ENCODE measurements at places on chromosomes 5 and 9. TPM values are rescaled to one million over a fixed set of nuclear protein-coding genes. Genes with fewer than 3 reads are reported as not detected.
A peak's percentile ranks its signal among the peaks of the same experiment; 100 is the strongest.

DNA sequence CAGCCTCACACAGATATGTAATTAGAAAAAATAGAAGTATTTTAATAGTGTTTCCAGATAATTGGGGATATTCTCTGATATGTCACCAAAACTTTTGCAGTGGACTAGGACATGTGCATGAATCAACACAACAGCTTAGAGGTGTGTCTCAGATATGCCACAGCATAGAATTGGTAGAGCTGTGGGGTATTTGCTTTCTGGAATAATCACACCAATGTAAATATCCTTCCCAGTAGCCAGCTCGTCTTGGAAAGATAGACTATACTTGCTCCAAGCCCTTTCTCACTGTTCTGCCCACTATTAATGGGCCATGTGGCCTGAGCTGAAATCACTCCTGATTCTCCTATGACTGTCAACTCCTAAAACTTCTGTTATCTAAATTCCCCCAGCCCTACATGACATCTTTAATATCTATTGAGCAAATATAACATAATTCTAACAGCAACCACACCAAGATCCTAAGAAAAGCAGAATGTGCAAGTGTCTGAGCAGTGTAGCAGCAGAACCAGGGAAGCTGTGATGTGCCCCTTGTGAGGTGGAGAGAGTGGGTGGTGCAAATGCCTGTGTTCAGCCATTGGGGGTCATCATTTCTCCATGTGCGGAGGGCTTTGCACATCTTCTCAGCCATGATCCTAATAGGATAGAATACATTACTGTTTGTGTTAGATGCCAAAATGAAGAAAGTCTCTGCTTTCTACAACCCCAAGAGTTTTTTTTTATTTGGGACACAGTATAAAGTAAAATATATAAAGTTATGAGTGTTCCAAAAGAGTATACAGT is 65.0 kb downstream of the MELK start:
- no peak for DNase-seq

- DNase-seq: no peak
These were observed 42.2 kb downstream of the NIPAL4 start for GRCh38 chr5:157502143-157502647.

The PCDHGC4 gene
- 0.07 TPM for total RNA-seq

GRCh38 chr9:18275313-18275990 is 198.5 kb upstream of the ADAMTSL1 start:
- no peak for DNase-seq

- DNase-seq: no peak
These were observed 613 bp downstream of the ZBTB5 start for GRCh38 chr9:37464426-37465248.

The LCP2 gene
- not detected for total RNA-seq

- no peak for DNase-seq
These were observed 594 bp downstream of the ANKRD18A start for GRCh38 chr9:38619556-38620447.

The ALDH7A1 gene
- total RNA-seq: 28.2 TPM

DNA sequence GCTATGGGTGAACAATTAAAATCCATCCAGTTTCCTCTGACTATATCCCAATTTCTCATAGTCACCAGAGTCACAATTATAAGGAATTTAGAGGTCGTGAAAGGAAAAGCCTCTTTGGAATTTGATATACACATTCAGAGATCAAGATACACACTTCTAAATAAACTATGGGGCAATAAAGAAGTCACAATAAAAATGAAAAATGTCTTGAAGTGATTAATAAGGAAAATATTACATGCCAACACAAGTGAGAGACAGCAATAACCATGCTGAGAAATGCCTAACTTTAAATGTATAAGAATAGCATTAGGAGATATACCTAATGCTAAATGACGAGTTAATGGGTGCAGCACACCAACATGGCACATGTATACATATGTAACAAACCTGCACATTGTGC is 54.9 kb upstream of the ADAMTS19 start:
- no peak for DNase-seq

GRCh38 chr5:39566891-39567290 is 142.1 kb upstream of the DAB2 start:
- DNase-seq: no peak

GRCh38 chr5:110409571-110409970 is 316.9 kb downstream of the TMEM232 start:
- no peak for DNase-seq

GRCh38 chr9:121503444-121503843 is 3.8 kb upstream of the GGTA1 start:
- no peak for DNase-seq

The ZBTB34 gene
- total RNA-seq: 6.5 TPM

The RPL7A gene
- 3,393 TPM for total RNA-seq

The GFI1B gene
- total RNA-seq: not detected

- DNase-seq: no peak
These were observed 4.6 kb downstream of the NMRK1 start for GRCh38 chr9:75083188-75083970.

The IER5L gene
- total RNA-seq: 43.2 TPM

GRCh38 chr5:126624534-126624933 is 23.8 kb downstream of the PHAX start:
- DNase-seq: peak; percentile 86

The ROPN1L gene
- 1.1 TPM for total RNA-seq

The TEX48 gene
- not detected for total RNA-seq

- DNase-seq: no peak
These were observed 7.6 kb upstream of the RPS14 start for GRCh38 chr5:150457121-150457520.

- no peak for DNase-seq
These were observed at the start of gene GABBR2 for GRCh38 chr9:98708933-98709911. GABBR2 (minus strand) TSS chr9:98708935; CDS start chr9:98708737, 198 bp downstream.

The DDX4 gene
- not detected for total RNA-seq

Measured in epithelial cell of proximal tubule (primary cell).